Naive B cell (primary cell): ENCODE measurements at places on chromosomes 7 and 10. TPM values are rescaled to one million over a fixed set of nuclear protein-coding genes. Genes with fewer than 3 reads are reported as not detected.

Gene ARHGEF35
- 5.7 TPM for polyA plus RNA-seq

Gene PRXL2A
- polyA plus RNA-seq, result 8.3 TPM

Gene ASAH2
- 1.5 TPM for polyA plus RNA-seq

Gene MMD2
- not detected for polyA plus RNA-seq

Gene ARMC10
- 42.7 TPM for polyA plus RNA-seq

Gene VWC2
- polyA plus RNA-seq, result not detected

Gene CALML5
- polyA plus RNA-seq, result not detected

Gene GOLGA7B
- polyA plus RNA-seq, result not detected

Gene TRIL
- polyA plus RNA-seq, result not detected

Gene STEAP4
- polyA plus RNA-seq, result 0.21 TPM

Gene CPN1
- polyA plus RNA-seq, result not detected

Gene PNLIP
- not detected for polyA plus RNA-seq

Gene PKD2L1
- 0.93 TPM for polyA plus RNA-seq

Gene ADAM8
- polyA plus RNA-seq, result 32.6 TPM

Gene AIMP2
- 16.9 TPM for polyA plus RNA-seq

Gene HOXA7
- not detected for polyA plus RNA-seq

Gene MKX
- polyA plus RNA-seq, result not detected

Gene CLCN1
- polyA plus RNA-seq, result not detected

Gene GSAP
- polyA plus RNA-seq, result 60.8 TPM

Gene FAM25G
- not detected for polyA plus RNA-seq

Gene PRLHR
- not detected for polyA plus RNA-seq

Gene PEX1
- 7.1 TPM for polyA plus RNA-seq

Gene ADGRA1
- not detected for polyA plus RNA-seq

Gene GPC2
- polyA plus RNA-seq, result not detected

Gene SPDYE1
- polyA plus RNA-seq, result not detected

Gene CHAT
- not detected for polyA plus RNA-seq

Gene CTAGE15
- polyA plus RNA-seq, result not detected

Gene TMEM184A
- 0.16 TPM for polyA plus RNA-seq

Gene HECTD2
- polyA plus RNA-seq, result 0.96 TPM
